ENCODE measurements at places on chromosomes 2 and 18.

DNA sequence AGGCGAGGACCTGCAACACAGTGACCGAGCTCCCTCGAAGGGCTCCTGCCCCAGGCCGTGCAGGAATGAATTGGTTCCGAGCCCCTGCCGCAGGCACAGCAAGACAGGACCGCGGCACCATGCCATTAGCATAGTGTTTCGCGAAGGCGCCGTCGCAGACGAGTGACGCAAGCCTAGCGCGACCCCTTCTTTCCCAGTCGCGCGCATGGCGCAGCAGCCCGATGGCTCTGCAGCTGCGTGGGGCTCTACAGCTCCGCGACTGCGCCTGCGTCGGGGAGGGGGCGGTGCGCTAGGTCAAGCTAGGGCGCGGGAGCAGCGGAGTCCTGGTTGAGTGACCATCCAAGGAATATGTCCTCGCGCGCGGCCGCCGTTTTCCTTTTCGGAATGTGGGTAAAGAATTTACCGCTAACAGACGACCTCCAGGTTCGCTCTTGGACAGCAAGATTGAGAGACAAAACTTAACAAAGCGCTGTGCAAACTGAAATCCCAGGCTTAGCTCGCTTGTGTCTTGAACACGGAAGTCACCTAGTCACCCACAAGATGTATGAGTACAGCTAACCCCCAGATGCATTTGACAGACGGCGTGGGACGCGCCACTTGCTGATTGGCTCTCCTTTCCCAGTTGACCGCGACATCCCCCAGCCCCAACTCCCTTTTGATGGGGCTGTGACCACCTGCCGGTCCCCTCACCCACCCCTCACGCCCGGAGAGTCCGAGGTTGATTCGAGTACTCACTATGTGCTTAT, at the start of gene TRMT61B:
TSS of gene TRMT61B (minus strand) at position 164 of the 746 bp plus-strand sequence. CDS start at position 132, 32 bp downstream.
- peak; percentile 98 for DNase-seq

DNA sequence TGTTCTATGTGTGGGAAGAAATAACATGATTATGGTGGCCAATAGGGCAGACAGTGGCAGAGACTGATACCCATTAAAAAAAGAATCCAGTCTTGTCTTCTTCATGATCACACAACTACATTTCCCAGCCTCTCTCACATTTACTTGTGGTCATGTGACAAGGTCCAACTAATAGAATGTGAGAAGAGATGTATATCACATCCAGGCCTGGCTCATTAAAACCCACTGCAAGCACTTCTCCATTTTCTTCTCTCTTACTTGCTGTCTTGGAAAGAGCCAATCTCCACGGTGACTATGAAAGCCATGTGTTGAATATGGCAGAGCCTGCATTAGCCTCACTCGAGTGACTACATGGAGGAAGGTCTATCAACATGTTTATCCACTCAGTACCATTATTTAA, 306.2 kb upstream of the ZEB2 start:
- DNase-seq, result no peak

- no peak for DNase-seq
These were observed 366.9 kb downstream of the OSR1 start for GRCh38 chr2:18991177-18992168.

GRCh38 chr2:20666005-20666303, 990 bp upstream of the GDF7 start:
- DNase-seq, result peak; percentile 82
